T-helper 2 cell (primary cell): ENCODE measurements at places on chromosomes 5 and 9.
A peak's percentile ranks its signal among the peaks of the same experiment; 100 is the strongest.

DNA sequence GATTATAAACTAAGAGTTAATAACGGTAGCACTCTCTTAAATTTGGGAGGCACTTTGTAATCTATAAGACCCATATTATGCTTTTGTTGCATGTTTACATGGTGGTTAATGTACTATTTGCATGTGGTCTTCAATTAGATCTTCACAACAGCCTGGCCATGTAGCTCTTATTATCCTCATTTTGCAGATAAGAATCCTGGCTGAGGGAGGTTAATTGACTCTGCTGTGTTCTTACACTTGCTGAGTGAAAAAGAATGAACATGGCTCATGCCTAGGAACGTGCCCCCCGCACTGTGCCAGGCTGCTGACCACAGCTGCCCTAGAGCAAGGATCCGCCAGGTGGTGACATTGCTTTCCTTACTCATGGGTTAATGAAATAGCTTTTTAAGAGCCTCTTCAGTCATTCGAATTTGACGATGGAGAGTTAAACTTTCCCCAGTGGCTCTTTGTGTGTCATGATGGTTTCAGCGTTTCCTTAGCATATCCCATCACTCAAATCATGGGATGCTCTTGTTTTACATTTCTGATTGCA lies 97.9 kb downstream of the CDH6 start:
- DNase-seq, result no peak

- no peak for DNase-seq
Observed at GRCh38 chr5:156819537-156819936, 30.6 kb upstream of the PPP1R2B start.

GRCh38 chr9:79858508-79858907 lies 286.7 kb downstream of the TLE4 start:
- no peak for DNase-seq

- no peak for DNase-seq
Observed at GRCh38 chr5:133523961-133524586, 88.3 kb downstream of the FSTL4 start.

DNA sequence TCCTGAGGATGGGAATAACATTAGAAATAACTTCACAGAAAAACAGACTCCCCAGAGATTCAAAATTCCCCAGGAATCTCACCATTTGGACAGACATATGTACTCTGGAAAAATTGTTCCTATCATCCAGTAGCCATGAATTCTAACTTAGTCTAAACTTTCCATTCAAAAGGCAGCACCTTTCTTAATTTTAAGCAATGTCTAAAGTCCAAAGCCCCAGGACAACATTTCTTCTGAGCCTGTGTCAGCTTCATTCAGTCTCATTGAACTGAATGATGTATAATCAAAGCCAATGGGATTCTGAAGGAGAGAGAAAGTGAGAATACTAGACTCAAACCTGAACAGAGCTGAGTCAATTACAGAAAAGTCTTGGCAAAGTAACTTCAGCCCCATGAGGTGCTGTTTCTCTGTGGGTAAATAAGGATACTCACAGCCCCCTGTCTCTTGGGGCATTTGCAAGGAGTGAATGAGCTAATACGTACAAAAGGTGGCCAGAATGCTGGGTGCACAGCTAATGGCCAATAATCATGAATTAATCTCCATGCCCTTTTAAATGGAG lies 140.6 kb downstream of the SEMA5A start:
- no peak for DNase-seq

DNA sequence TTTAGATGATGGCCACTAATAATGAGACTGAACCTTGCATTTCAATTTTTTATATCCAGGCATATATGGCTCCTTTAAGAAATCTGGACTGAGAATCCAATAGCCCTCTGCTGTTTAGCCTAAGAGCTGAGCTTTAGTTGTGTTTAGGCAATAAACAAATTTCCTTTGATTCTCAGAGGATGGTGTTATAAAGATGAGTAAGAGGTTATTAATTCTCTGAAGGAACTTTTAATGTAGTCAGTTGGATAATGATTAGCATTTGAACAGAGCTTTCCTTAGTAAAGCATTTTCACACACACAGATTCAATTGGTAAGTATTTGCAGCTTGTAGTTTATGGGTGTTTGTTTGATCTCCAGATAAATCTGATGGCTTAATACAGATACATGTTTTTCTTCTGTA lies 149.6 kb downstream of the PRR16 start:
- DNase-seq, result no peak

DNA sequence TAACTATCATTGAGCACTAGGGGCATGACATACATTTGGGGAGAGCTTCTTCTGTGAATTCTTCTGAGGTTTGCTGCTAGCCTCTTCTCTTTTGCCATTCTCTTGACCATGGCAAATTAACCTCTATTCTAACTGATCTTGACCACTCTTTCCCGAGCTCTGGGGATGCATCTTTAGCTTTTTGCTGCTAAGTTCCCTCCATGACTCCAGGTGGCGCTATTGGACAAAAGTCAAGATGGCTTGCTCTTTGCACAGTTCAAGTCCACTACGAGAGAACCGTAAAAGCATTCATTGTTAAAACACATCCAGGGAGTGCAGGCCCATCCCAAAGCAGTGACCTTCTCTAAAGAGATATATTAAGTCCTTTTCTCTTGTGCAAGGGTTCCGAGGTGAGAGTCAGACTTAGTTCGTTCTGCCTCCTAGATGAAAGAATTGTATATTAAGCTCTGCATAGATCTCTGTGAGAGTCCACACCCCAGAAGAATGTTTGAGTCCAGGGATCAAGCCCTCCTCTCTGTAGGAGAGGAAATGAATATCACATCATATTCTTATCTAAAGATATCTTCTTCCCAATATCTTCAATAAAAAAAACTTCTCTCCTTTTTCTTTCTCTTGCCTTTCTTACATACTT lies 1152.9 kb upstream of the CDH6 start:
- peak; percentile 37 for DNase-seq
